ENCODE measurements at places on chromosomes 1 and 21.

- no peak for DNase-seq
These were observed 68.3 kb downstream of the ADSS2 start for GRCh38 chr1:244383278-244383884.

- no peak for DNase-seq
These were observed 19.2 kb downstream of the ELAPOR1 start for GRCh38 chr1:109133002-109133706.

- DNase-seq = no peak
These were observed 380.0 kb downstream of the DSCAM start for GRCh38 chr21:40466893-40467483.

DNA sequence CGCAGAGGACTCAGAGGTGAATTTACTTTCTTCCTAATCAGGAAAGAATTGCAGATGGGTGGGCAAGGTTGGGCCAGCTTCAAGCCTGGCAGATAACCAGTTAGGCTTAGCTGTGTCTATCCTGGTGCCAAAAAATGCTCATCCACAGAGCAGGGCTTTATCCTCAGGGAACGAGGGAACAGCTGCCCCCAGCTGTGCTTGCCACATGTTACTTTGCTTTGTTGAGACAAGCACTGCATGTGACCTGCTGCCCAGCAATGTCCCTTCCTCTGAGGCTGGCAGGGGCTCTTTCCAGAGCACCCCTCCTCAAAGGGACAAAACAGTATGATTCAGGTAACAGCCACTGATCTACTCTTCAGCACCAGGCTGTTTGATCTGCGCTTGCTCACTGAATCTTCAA lies 505.1 kb upstream of the USP24 start:
- DNase-seq = no peak

- DNase-seq = no peak
These were observed 108.7 kb upstream of the RNPC3 start for GRCh38 chr1:103416681-103417286.
